ENCODE measurements at places on chromosomes 4 and X.

- DNase-seq = no peak
These were observed 112.6 kb downstream of the LINC00632 start for GRCh38 chrX:140822184-140822583.

GRCh38 chrX:53188763-53189162 is 36.2 kb downstream of the KDM5C start:
- no peak for DNase-seq

- DNase-seq = no peak
These were observed 1.4 kb downstream of the VEGFD start for GRCh38 chrX:15382813-15383212.

- no peak for DNase-seq
These were observed 360.2 kb downstream of the ZIC3 start for GRCh38 chrX:137926090-137926489.

- no peak for DNase-seq
These were observed 243.6 kb upstream of the DKK2 start for GRCh38 chr4:107279733-107280132.

DNA sequence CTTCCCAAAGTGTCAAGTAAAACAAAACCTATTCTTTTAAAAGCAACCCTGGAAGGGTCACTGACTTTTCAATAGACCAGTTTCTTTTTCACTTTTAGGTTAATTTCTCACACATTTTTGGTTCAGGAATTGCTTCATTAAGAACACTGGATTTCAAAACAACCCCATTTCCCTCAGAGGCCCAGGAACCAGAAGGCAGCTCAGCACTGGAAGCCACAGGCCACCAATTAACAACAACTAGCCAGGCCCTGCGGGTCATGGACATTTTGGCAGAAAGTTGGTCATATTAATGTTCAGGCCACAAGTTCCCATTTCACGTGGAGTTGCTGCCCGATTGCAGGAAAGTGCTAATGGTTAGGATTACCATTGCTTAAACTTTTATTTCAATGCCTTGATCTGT is 39.8 kb downstream of the HAND2 start:
- DNase-seq = no peak

- no peak for DNase-seq
These were observed 255.5 kb upstream of the GATB start for GRCh38 chr4:152016303-152016620.

GRCh38 chr4:169351872-169352271 is 81.1 kb upstream of the SH3RF1 start:
- DNase-seq = no peak

DNA sequence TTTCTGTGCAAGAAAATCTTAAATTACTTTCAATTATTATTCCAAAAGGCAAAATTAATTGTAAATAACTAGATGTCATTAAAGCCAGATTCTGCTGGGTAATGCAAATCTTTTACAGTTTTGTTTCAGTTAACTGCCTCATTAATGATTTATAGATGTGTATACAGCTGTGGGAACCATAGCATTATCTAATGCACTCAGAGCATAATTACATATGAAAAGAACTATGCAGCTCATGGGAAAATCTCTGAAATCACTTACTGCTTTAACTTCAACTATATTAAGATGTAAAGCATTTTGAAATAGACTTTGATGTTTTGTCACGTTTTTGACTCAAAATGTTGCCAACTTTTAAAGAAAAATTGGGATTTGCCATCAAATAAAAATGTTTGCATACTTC is 630.3 kb upstream of the KLHL4 start:
- no peak for DNase-seq

DNA sequence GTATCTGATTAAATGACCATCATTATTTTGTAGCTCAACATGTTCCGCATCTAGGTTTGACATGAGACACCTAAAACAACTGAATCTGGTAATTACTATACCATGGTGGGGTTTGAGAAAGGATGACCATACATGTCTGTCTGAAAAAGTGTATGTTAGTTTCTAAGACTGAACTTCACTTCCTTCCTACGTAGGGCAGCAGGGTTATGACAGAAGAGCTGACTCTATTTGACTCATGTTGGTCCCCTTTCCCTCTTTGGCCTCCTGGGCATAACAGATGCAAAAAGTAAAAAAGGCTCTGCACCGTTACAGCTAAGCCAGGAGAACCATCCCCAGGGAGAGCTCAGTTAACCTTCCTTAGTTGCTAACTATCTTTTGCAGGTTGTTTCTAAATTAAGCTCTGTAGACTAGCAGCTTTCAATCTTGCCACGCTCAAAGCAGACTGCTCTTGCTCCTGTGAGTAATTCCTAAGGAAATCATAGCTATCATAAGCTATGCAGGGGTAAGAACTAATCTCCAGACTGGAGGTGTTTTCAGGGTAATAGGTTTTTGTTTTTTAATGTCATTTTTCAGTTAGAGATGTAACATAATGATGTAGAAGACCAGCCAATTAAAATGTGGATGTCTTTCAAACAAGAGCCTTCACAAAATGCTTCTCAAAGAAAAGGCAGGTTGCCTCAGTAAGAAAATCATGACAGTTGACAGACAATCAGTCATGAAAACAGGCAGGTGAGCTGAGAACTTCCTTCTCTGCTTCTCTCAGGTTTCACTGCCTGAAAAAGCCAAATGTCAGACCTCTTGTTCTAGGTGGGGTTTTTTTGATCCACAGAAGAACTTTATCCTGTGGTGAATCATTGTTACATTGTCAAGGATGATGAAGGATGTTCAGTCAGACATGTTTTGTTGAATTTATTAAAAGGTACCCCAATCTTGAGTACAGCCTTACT is 66.9 kb upstream of the DAPP1 start:
- no peak for DNase-seq

- DNase-seq = no peak
These were observed 48.1 kb upstream of the TSPAN7 start for GRCh38 chrX:38513112-38513742.

GRCh38 chr4:36180206-36180605 is 64.1 kb downstream of the ARAP2 start:
- no peak for DNase-seq

DNA sequence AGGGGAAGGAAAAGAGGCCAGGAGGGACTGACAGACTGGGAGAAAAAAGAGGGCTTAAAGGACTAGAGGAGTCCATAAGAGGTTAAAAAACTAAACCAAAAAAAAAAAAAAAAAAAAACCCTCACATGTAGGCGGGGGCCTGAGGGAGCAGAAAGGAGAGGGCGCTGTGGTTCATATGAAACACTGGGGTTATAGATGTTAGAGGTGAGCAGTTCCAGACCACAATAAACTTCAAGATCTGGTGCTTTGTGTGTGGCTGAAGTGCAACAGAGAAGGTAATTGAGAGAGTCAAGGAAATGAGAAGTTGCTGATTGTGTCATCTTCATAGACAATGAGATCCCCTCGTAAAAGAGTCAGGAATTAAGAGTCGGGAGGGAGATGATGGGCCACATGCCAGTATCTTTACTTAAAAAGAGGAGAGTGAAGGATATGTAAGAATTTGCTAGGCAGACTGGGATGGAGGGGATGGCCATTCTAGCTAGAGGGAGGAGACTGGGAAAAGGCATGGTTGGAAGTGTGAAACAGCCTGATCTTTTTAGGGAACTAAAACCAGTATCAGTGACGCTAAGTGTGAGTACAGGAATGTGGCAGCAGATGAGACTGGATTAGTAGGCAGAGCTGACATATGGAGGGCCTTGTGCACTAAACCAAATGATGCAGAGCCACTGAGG is 18.4 kb upstream of the OGT start:
- DNase-seq = no peak

GRCh38 chrX:140744085-140744484 is 34.5 kb downstream of the LINC00632 start:
- DNase-seq = no peak

- no peak for DNase-seq
These were observed 203.2 kb upstream of the FGF13 start for GRCh38 chrX:138914767-138915166.

DNA sequence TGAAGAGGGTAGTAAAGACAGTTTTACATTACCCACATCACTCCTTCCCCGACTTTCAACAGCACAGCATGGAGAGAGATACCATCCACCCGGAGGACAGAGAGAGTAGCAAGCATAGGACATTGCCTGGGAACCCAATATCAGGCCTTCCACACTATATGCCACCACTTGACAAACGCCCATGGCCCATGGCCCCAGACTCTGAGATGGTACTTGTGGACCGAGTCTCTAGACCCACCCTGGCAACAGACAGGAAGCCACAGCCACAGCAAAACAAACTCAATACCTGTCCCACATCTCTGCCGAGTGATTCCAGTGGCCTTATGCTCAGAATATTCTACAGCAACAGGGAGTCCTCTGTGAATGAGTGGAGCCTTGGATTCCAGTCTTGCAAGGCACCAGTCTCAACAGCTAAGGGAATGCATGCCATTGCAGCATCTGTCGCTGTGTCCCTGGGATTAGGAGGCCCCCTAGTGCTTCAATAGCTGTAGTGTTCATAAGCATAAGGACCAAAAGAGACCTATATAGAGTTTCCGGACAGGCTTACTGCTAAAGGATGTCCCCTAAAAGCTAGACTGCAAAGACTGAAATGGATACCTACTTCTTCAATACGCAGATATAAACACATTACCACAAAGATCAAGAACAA is 14.7 kb upstream of the CT55 start:
- DNase-seq = no peak

- DNase-seq = no peak
These were observed 45.6 kb downstream of the FHL1 start for GRCh38 chrX:136192839-136193414.

DNA sequence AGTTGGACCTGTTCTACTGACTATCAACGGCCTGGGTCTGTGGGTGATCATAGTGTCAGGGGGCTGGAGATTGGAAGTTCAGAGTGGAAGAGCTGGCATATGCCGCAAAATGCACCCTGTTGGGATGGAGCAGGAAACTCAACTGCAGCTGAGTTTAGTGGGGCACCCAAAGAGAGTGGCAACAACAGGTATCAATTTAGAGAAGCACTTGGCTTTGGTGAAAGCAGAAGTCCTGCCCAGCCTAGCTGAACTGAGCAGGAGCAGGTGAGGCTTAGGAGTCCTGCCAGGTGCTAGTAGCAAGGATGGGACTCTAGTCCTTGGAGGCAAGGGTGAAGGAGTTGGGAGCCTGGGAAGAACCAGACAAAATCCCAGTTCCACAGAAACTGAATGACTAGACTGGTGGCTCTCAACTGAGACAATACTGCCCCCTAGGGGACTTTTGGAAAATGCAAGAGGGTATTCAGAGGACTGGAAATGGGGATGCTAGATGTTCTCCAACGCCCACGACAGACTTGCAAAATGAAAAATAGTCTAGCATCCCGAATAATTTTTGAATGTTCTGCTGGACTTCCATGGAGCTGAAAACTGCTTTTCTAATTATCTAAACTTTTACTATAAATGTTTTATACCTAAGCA is 49.4 kb downstream of the RTL9 start:
- peak; percentile 30 for DNase-seq

GRCh38 chr4:182074810-182075209 is 168.4 kb upstream of the TENM3 start:
- DNase-seq = no peak
